Hippocampal formation (tissue), 2 donors: ENCODE measurements at places on chromosomes 5 and 9.

DNA sequence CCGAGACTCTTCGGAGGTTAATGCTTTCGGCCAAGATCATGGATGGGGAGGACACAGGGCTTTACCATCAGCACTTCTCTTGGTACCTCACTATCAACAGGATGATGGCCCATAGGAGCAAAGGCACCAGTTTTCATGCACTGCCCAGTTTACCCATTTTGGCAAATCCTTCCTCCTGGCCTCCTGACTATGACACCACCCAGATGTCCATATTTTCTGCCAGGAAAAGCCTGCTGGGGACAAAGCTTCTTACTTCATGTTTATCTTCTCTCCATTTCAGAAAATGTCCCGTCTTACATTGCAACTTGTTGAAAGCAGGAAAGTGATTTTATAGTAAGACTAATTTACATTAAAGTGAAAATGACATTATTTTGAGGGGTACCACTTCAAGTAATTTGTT, 61.4 kb upstream of the GAS1 start:
- DNase-seq: no peak

DNA sequence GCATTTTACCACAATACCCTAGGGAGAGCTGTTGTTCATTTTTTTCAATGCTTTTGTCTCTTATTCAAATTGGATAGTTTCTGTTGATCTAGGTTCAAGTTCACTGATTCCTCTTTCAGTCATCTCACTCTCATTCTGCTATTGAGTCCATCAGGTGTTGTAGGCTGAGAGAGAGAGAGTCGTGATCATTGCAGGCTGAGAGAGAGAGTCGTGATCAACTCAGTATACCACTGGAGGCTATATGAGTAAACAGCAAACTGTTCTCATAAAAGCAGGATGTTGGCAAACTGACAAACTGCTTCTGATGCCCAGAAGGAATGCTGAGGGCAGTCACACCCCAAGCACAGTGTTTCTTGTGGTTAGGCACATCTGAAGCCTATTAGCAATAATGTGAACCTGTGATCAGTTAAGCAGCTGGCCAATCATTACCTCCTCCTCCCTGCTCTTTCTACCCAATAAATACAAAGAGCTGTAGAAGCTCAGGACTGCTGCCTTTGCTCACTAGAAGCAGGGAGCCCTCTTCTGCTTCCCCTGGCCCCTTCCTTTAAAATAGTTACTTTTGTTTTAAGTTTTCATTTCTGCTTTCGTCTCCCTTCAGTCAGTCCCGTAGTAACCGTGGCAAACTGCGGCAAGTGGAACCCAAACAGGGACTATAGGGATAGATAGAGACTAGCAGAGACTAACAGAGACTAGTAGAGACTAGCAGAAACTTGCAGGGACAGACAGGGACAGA, 476.1 kb upstream of the ACO1 start:
- DNase-seq: no peak

GRCh38 chr5:96601200-96601599, 61.0 kb upstream of the CAST start:
- no peak for DNase-seq

DNA sequence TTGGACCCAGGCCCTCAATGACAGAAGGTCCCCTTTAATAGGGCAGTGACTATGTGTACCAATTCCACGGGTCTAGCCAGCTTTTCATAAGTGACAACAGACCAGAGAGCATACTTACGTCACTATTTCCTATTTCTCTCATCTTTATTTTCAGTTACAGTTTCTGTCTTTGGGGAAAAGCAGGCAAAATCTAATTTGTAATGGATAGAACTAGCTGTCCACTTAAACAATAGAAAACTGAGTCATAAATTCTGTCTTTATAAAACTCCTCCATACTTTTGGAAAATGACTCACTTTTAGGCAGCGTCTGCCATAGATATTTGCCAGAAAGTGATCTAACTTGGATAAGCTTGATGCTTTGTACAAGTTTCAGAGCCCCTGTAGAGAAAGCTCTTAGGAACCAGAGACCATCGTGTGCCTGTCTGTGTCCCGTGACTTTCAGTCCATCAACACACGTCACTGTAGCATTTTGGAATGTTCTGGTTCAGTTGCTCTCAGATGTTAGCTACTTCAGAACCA, 101.9 kb downstream of the F2RL2 start:
- no peak for DNase-seq
